ENCODE measurements at places on chromosomes 5 and 9.

DNA sequence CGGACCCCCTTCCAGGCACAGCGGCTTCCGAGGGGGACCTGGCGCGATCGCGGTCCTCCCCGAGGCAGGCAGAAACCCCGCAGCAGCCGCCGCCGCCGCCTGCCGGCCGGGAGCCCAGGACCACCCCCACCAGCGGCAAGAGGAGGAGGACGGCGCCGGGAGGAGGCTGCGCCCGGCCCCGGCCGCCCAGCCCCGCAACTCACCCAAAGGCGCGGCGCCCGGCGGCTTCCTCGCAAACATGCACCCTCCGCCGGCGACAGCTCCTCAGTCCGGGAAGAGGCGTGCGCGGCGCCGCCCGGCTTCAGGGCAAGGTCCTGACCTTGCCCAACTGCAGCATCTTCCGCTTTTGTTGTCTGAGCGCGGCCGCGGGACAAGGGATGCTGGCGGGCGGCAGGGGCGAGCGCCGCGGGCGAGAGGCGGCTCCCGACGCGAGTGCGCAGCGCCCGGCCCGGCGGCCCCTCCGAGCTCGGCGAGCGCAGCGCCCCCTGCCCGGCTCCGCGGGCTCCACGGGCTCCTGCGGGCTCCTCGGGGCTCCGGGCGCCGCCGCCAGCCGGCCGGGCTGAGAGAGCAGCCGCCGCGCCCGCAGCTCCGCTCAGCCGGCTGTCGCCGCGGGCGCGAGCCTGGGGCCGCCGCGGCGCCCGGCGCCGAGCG is 507 bp downstream of the CTNND2 start:
- no peak for DNase-seq

DNA sequence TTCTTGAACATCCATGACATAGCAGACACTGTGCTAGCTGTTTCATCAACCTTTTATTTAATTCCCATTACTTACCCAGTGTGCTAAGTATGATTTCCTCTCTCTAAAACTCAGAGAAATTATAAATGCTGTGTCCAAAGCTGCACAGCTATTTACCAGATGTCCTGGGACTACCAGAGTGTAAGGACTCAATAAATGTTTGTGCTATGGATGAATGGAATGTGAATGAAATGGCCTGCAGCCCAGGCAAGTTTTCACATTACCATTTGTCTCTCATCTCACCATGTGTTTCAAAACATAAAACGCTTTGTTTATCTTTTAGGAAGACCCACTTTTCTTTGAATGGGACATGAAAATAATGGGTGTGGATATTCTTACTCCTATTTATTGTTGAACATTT is 96.2 kb downstream of the ARHGEF28 start:
- no peak for DNase-seq

DNA sequence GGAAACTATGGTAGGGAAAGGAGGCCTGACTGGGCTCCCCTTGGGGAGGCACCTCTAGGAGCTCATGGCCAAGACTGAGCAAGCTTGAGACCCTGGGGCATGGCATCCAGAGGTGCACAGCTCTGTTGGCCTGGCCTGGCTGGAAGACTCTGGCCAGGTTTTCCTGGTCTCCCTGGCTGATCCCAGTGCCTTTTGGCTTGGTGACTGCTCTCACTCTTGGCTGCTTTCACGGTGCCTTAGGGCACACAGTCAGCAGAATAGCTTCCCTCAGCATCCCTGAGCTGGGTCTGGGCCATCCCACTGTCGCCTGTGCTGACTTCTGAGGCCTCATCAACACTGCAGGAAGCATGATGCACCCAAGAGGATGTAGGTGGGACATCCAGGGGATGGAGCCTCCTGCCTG is 13.4 kb upstream of the DELE1 start:
- no peak for DNase-seq

DNA sequence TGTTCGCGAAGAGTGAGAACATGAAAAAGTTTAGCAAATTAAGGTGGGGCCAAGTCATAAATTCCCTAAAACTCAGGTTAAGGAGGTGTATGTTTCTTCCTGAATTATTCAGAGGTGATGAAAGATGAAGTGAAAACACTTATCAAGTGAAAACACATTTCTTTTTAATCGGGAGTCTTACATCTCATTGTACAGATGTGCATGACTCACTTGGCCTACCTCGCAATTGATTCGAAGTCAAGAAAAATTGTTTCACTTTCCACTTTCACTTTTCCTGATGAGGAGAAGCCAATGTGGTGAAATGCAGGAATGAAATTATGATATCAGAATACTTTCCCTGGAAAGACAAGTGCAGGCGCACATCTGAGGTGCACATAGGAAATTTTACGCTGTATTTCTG is 78.7 kb downstream of the SLC25A46 start:
- DNase-seq: no peak

DNA sequence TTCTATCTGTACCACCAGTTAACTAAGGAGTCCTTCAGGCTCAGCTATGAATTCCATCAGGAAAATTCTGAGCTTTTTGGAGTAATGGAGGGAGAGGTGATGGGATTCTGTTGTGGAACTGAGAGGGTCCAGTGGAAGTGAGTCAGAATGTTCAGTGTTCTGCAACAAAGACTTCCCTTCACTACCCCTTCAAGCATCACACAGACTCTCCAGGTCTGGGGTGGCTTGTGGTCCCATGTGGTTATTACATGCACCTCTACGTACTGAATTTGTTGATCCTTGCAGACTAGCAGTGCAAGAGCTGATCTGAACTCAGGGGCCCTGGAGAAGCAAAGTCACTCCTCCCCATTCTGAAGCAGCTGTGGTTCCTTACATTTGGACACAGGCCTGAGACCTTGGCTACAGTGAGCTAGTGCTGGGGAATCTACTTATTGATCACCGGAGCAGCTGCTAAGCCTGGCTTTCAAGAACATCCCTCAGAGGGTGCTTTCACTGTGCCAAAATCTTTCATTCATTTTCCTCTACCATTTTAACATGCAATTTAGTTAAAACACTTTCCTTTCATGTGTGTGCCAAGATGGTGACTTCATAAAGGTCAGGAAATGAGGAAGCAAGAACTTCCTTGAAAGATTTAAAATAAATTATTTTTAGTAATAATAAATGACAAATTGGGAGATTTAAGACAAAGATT is 75.0 kb upstream of the TNC start:
- no peak for DNase-seq

DNA sequence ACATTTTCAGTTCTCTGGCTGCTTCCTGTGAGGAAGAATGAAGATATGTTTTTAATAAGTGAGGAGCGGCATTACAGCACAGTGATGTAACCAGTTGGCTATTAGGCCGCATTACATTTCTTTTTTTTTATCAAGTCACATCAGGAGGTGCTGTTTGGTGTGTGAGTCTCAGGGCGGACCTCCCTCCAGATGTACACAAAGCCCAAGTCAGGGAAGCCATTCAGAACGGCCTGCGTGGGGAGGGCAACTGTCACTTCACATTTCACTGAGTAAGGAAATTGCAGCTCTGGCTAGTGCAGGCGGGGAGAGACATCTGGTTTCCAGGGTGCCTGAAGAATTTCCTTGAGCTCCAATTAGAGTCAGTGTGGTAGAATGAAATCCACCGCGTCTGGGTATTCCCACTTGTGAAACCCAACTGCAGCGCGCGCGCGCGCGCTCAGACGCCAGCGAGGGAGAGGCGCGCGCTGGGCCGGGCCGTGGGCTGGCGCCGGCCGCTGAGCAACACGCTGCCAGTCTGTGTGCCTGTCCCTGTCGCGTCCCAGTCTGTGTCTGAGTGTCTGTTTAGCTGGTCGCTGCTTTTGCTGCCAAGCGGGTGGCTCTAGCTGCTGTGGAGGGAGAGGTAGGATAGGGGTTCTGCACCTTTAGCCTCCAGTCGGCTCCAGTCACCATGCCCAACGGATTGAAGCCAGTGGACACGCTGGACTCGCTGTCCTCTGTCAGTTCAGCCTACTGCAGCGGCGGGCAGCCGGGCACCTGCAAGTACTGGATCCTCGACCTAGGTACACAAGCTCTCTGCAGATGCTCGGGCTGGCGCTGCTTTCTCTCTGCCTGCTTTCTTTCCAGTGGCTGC is 140.8 kb upstream of the OTULINL start:
- peak; percentile 82 for DNase-seq

DNA sequence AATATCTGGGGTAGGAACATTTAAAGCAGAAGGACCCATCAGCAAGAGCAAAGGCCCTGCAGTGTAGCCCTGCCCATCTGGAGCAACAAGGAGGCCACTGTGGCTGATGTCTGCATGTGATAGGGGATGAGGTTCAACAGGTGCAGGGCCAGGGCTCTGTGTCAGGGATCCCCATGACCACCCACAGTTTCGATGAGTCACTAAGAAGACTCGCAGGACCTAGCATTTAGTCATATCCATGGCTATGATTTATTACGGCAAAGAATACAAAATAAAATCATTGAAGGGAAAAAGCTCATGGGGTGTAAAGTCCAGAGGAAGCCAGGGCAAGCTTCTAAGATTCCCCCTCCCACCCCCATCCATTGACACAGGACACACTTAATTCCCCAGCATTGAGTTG is 188.6 kb downstream of the ADGRV1 start:
- DNase-seq: no peak

- DNase-seq: no peak
These were observed 2.6 kb downstream of the FOXI1 start for GRCh38 chr5:170108266-170108785.

- no peak for DNase-seq
These were observed 63.3 kb upstream of the TGFBR1 start for GRCh38 chr9:99041618-99042017.

GRCh38 chr9:118928722-118929121 is 440.5 kb downstream of the BRINP1 start:
- DNase-seq: no peak

GRCh38 chr9:133727876-133728441 is 10.2 kb downstream of the SARDH start:
- DNase-seq: no peak

- no peak for DNase-seq
These were observed 36.2 kb downstream of the SNX18 start for GRCh38 chr5:54553659-54554207.

GRCh38 chr9:110738982-110739381 is 70.4 kb downstream of the MUSK start:
- DNase-seq: no peak

GRCh38 chr5:14234204-14234603 is 91.1 kb downstream of the TRIO start:
- DNase-seq: no peak
